ACHN (cell line): ENCODE measurements at places on chromosomes 7 and 10.
A peak's percentile ranks its signal among the peaks of the same experiment; 100 is the strongest.

DNA sequence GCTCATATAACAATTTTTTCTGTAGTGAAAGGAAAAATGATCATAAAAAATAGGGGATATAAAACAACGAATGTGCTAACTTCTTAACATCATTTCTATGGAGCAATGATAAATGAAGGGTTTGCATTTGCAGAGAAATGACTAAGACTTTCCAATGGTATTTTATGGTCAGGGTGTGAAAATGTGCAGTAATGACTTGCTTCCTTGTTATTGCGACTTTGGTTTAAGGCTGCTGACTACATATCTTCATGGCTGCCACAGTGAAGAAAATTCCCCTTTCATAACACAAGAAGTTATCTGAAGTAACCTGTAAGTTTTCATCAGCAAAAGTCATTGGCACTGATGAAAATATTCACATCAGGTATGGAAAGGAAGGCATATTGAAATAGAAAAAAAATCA lies 166.1 kb upstream of the NRG3 start:
- DNase-seq, result no peak

- DNase-seq, result no peak
Measured at GRCh38 chr7:12581897-12582296, 11.4 kb downstream of the SCIN start.

DNA sequence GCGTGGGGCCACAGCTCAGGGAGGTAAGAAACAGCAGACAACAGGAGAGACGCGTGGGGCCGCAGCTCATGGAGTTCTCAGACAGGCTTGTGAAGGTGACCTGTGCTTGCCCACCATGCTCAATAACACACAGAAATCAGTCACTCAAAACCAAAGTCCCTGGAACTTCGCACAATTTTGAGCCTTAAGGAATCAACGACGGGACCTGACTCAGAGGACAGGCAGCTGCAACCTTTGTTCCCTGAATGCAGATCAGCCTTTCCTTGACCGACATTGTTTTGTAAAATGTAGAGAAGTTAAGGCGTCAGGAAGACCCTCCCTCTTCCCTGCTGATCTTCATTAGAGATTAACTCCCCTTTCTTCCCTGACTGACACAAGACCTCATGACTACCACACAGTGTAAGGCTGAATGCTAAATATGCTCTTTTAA lies 8.5 kb upstream of the KNDC1 start:
- DNase-seq, result peak; percentile 44

GRCh38 chr10:125333769-125334168 lies 173.4 kb upstream of the CTBP2 start:
- DNase-seq, result no peak

DNA sequence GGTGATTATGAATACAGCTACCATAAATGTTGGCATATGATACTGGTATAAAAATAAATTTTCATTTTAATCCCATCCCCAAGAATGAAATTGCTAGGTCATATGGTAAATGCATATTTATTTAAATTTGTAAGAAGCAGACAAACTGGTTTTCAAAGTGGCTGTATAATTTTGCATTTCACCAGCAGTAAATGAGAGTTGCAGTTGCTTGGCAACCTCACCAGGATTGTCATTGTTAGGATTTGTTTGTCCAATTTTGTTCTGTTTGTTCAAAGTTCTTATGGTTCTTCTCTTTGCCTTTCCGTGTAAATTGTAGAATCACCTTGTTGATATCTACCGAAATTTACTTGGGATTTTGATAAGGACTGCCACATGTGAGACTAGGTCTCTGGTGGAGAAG lies 237.4 kb downstream of the OTUD1 start:
- DNase-seq, result no peak

GRCh38 chr7:39357648-39358047 lies 208.6 kb upstream of the YAE1 start:
- peak; percentile 29 for DNase-seq

- DNase-seq, result no peak
Measured at GRCh38 chr10:131088619-131089018, 222.9 kb downstream of the TCERG1L start.

DNA sequence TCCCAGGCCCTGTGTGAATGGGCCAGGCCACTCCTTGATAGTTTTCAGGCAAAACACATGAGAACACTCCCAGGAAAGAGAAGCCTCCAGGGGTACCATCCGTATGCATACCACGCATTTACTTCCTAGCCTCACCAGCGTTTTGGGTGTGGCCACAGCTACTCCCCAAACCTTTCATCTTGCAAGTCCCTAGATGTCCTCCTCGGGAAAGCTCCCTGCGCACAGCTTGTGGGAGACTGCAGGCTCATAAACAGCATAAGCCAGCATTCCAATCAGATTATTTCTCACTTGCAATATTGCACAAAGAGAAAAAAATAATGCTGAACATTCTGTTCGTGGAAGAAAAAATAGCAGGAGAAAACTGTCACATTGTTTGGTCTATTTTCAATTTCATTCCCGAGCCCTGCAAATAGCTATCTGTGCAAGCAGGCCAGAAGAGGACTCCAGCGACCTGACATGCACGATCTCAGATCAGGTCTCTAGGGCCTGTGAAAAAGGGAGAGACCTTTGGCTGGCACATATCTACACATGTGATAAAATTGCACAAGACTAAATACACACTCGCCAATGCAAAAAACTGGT lies 175.6 kb downstream of the PLXNA4 start:
- no peak for DNase-seq

- DNase-seq, result no peak
Measured at GRCh38 chr7:80017101-80017698, 117.4 kb upstream of the GNAI1 start.

GRCh38 chr7:94384315-94384714 lies 10.4 kb upstream of the COL1A2 start:
- DNase-seq, result no peak

- DNase-seq, result no peak
Measured at GRCh38 chr7:52447581-52448180, 587.8 kb upstream of the POM121L12 start.

DNA sequence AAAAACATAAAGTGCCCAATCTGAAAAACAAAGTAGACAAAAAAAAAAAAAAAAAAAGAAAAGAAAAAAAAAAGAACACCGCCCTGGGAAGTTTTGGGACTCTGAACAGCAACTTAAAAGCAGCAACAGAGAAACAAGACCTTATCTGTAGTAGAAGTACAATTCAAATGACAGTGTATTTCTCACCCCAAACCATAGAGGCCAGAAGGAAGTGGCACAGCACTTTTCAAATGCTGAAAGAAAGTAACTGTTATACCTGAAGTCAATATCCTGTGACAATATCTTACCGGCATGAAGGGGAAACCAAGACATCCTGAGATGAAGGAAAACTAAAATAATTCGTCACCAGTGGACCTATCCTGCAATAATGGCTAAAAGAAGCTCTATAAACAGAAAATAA lies 112.1 kb downstream of the DNAJC1 start:
- DNase-seq, result no peak
